ENCODE measurements at places on chromosomes 3 and 15.
A peak's percentile ranks its signal among the peaks of the same experiment; 100 is the strongest.

- no peak for DNase-seq
Observed at GRCh38 chr3:128227507-128227906, 74.2 kb downstream of the EEFSEC start.

GRCh38 chr3:152595975-152596821 lies 238.7 kb upstream of the P2RY1 start:
- DNase-seq, result no peak

- DNase-seq, result no peak
Observed at GRCh38 chr3:128667641-128668040, 17.0 kb upstream of the RPN1 start.

GRCh38 chr3:16240229-16241023 lies 24.3 kb downstream of the DPH3 start:
- no peak for DNase-seq

DNA sequence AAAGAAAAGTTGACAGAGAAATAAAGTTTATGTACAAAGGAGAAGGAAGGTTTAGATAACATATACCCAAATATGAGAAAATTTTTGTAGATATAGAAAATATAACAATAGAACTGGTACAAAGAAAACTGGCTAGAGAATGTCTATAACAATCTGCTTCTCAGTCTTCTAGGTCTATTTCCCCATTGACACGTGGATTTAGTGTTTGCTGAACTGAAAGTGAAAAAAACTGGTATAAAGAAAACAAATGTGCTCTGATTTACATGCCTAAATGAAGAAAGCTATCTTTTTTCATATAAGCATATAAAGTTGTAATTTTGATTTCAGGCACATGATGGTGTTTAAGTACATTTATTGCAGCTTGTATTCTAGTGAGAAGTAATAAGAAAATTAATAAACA lies 9.8 kb downstream of the KCNMB2 start:
- no peak for DNase-seq

DNA sequence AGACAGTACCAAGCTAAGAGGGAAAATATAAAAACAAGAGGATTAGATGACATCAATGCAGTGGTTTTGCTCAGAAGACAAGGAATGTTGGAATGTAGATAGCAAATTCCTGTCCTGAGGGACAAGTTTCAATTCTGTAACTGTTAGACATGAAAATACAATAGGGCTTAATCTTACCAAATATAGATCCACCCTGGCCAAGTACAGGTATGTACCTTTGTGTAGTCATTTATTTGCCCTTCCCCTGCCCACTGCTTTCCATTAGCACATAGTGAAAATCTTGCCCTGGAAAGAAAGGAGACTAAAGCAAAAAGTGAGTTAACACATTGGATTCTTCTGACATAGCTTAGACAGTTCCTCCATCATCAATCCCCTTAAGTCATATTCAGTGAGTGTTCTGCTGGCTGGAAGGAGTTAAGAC lies 389.0 kb upstream of the THBS1 start:
- DNase-seq, result no peak

DNA sequence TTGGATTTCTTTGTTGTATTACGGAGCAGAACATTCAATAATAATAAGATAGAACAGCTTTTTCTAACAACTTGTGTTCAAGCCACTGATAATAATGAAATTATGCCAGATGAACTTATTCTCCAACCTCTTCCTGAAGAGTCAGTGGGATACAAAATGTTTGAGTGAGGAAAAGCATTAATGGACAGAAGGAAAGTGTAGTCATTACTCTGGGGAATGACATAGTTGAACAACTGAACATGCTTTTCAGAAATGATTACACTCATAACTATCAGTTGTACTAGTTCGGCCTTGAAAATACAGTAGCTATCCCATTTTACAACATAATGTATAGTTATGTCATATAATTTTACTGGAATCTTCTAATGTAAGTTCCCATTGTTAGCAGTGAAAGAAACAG lies 55.9 kb downstream of the ALCAM start:
- DNase-seq, result no peak

DNA sequence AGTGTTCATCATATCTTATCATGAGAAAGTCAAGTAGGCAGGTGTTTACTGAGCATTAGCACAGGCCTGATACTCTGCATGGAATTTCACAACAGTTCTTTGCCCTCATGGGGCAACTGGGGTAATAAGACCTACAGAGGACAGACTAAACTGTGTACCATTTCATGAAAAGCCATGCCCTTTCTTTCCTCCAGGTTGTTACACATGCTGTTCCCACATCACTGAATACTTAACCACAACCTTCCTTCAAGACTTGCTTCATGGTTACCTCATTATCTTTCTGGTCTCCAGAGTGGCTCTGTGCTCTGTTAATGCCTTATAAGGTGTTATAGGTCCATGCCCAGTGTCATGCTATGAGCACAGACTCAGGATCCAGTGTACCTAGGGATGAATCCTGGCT lies 28.2 kb upstream of the RSL24D1 start:
- no peak for DNase-seq

GRCh38 chr15:71212146-71212545 lies 96.9 kb downstream of the THSD4 start:
- DNase-seq, result no peak

DNA sequence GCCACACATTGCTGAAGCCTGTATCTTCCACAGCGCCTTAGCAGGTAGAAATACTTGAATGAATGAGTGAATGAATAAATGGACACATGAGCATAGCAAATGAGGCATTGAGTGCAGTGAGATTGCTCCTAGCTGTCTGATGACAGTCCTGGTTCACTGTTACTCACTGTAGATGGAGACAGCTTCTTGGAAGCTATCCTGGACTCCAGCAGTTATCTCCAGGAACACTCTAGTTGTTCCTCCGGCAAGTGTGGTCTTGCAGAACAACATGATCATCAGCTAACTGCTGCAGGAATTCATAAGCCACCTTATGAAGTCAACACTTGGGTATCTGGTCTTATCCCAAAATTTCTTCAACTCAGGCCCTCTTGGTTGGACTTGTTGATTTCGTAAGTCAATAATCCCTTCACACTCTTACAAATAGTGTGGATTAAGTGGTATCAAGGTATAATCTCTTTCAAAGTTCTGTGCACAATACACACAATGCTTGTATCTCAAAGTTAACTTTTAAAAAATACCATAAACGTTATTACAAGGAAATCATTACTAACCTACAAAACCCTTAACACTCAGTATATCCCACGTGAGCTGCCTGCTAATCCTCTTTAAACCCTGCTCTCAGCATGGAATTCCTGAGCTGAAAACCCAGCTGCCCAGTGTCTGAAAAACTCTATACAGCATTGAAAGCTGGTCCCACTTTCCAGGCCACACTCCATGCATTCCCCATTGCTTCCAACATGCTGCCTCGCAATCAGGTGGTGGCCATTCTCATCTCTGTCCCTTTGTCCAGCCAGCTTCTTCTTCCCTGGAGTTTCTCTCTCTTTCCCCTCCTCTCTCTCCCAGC lies 14.4 kb upstream of the ZBTB38 start:
- no peak for DNase-seq

DNA sequence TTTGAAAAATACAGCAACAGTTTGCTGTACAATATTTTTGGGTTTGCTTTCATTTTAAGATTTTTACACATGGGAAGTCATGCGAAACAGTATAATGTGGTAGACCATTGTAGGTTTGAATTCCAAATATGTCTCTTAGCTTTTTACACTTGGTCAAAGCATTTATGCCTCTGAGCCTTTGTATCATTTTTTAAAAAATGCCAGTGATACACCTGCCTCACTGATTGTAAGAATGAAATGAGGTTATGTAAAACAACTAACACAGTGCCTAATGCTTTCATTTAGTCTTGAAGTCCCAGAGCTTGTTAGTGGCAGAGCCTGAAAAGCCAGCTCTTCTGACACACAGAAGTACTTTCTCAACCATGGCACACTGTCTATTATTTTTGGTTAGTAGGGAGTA lies 202.0 kb downstream of the UBE2E2 start:
- no peak for DNase-seq

DNA sequence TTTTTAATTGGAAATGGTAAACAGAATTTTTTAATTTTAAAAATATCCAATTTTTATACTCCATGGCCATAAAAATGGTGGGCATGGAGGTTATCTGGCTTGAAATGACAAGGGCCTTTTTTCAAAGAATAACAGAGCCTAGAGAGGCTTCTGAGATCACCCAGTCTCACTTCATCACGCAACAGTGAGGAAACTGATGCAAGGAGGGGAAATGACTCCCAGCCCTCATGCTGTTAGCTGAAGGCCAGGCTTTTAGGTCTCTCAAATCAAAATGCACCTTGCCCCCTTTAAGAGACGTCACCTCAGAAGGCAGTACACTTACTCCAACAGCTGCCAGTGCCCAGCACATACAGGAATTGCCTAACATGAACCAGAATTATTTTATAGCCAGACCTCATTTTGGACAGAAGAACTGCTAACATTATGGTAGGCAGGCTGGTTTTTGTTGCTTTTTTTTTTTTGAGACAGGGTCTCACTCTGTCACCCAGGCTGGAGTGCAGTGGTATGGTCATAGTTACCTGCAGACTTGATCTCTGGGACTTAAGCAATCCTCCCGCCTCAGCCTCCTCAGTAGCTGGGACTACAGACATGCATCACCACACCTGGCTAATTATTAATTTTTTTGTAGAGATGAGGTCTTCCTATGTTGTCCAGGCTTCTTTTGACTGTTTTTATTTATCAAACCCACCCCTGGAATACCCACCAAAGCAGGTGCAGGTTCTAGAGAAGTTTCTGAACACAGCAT lies 9.1 kb downstream of the RAB43 start:
- peak; percentile 64 for DNase-seq

GRCh38 chr3:197782230-197782629 lies 8.8 kb upstream of the LRCH3 start:
- DNase-seq, result no peak

- DNase-seq, result no peak
Observed at GRCh38 chr15:92384381-92384780, 9.3 kb upstream of the ST8SIA2 start.

DNA sequence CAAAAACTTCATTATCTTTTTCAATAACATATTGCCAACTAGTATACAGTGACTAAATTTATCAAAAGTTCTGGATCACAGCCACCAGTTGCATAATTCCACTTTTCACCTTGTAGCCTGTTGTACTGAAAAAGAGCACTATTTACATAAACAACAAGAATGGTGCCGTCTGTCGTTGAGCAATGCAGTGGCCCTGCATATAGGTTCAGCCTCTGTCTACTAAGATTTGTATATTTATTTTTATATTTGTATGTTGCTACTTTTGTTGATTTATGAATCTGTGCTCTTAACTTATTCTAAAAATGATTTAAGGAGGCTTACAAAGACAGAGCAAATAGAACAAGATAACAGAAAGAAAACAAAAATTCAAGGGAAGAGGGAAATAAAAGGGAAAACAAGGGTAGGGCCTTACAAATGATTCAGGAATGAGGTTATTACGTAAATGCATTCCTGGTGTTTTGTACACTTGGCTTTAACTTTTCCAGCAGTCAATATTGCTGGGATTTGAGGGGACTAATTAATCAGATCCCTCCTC lies 257.6 kb upstream of the STT3B start:
- no peak for DNase-seq

DNA sequence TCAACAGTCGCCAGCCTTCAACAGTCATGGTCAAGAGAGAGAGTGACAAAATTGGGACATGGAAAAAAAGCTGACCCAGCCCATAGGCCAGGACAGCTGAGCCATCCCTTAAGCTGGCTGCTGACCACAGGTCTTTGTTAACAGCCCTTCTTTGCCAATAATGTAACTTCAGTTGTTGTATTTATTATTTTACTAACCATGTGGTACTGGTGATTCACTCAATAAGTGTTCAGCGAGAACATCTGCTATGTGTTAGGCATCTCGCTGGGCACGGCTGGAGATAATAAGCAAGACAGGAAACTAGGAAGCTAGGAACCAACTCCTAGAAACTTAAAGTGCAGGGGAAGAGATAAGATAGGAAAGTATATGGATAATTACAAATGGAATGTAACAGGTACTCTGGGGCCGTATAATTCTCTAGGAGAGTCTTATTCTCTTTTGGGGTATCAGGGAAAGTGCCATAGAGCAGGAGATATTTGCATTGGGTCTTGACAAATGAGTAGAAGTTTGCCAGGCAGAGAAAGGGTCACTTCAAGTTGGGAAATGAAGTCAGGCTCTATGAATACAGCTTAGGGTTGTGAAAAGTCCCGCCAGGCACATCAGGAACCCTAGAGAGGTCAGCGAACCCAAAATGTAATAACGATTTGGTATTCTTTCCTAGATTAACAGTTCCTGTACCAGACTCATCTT lies 84.0 kb upstream of the TRA2B start:
- DNase-seq, result no peak

- DNase-seq, result no peak
Observed at GRCh38 chr15:32675466-32675865, 34.0 kb downstream of the SCG5 start.

- DNase-seq, result peak; percentile 64
Observed at GRCh38 chr15:41585127-41586047, 26.4 kb downstream of the TYRO3 start.

DNA sequence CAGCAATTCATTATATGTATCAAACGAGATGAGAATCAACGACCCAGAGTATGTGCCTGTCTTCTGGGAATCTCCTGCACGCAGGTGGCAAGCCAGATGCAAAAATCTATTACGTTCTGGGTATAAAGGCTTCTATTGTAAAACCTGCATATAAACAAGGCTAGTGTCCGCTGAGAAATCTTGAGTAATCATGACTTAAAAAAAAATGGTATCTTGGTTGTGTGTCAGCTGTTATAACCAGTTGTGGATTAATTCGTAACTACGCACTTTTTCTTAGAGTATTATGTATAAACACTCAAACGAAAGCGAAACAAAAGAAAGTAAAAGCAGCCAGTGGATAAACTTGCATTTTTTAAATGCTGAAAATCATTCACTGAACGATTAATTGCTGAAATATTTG lies 509.1 kb downstream of the RSL24D1 start:
- DNase-seq, result no peak

GRCh38 chr3:59882746-59883145 lies 832.9 kb upstream of the CFAP20DC start:
- DNase-seq, result no peak

- DNase-seq, result no peak
Observed at GRCh38 chr3:187369089-187369447, 883 bp downstream of the RTP4 start.

DNA sequence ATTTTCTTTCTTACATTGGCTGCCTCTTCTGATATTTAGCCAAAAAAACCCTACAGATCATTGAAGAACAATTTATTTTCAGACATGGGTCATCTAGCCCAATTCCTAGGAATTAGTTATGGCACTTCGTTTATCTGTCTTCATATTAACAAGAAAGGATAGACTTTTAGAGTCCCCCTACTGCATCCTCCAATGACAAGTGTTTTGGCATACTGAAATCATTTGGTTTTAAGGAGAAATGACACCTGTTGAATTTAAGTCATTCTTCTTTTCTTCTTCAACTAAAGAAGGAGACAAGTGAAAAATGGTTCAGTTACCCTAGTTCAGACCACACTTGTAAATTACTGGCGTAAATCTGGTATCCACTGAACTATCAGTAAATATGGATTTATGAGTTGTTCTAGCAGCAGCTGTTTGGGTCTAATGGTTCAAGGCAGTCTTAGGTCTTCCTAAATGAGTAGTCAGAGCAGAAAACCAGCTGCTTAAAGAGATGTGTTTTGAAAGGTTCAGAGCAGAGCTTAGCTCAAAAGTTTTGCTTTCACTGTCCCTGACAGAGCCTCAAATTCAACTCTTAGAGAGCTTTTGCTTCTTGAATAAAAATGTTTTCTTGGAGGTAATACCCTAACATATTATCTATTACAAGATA lies 5.6 kb downstream of the VGLL3 start:
- DNase-seq, result no peak
